Head of caudate nucleus (tissue), 42 donors: ENCODE measurements at places on chromosomes 1 and 21.

- no peak for DNase-seq
Measured at GRCh38 chr1:174786760-174787159, 213.0 kb upstream of the CACYBP start.

DNA sequence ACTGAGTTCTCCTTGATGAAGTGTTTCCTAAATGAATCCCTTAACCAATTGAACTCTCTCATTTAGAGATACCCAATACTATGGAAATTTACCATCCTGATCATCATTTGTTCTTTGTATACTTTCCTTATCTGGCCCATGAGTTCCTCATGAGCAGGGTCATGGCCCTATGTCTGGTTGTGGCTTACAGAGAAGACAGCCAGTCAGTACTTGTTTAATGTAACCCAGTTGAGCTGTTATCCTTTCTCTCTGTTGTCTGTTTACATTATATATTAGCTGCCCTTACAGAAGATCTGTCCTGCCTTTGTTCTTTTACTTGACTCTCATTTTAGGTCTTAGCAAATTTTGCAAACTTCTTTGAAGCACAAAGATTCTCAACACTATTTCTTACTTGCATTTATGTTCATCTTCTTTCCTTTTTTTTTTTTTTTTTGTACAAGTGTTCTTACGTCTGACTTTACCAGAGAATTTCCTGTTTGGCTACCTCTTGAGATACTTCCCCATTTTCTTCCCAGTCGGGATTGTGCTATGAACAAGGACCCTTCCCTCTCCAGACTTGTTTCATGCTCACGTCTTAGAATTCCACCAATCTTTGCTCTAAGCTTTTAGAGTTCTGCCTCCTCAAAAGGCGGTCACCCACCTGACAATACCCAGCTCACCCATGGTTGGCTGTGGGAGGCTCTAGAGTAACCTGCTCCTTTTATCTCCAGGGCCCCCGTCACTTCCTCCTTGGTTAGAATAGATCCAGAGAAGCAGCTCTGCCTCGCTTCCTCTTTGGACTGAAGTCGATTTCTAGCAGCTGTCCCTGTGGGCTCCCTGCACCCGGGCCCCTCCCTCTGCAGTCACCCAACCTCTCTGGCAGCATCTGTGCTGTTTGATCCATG lies 53.6 kb upstream of the RUNX1 start:
- peak; percentile 45 for DNase-seq

DNA sequence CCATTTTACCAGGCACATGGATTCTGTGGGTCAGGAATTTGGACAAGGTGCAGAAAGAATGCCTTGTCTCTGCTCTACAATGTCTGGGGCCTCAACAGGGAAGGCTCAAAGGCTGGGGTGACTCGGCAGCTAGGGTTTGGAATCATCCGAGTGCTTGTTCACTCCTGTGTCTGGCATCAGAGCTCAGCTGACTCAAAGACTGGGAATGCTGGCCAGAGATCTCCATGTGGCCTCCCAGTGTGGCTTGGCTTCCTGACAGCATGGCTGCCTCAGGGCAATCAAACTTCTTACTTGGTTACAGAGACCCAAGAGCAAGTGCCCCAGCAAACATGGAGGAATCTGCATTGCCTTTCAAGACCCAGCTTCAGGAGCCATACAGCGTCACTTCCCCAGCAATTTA lies 110.5 kb downstream of the TOMM20 start:
- DNase-seq, result no peak

DNA sequence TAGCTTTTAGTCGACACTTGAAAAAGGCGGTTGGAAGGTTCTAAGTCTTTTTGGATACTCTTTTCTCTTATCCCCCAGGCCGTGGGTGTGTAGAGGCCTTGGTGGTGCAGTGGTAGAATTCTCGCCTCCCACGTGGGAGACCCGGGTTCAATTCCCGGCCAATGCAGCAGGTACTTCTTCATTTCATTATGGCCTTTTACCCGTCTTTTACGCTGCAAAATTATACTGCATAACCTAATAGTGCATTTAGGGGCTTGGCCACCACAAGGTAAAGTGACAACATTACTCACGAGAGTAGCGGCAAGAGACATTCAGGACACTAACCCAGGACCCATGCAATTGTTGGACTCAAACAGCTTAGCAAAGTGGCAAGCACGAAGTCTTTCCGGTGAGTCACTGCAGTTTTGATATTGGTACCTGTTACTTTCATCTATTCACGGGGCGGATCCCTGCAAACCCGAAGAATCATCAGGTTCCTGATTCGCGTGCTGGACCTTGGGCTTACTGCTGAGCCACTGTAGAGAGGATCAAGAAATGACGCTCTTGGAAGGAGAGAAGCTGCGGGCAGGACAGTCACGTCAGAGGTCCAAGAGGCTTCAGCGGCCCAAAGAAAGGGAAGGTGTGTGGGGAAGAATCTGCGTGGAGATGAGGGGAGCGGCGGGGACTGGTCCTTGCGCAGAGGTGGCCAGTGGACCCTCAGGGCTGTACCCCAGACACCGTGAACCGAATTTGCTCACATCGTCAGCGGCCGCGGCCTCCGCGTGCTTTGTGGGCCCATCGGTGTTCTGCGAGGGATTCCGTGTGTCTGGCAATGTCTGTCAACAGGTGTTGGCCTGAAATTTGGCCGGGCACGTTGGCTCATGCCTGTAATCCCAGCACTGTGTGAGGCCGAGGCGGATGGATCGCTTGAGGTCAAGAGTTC lies 12.9 kb upstream of the RNU1-4 start:
- DNase-seq, result no peak

GRCh38 chr1:165011991-165012531 lies 344.5 kb downstream of the LMX1A start:
- no peak for DNase-seq

DNA sequence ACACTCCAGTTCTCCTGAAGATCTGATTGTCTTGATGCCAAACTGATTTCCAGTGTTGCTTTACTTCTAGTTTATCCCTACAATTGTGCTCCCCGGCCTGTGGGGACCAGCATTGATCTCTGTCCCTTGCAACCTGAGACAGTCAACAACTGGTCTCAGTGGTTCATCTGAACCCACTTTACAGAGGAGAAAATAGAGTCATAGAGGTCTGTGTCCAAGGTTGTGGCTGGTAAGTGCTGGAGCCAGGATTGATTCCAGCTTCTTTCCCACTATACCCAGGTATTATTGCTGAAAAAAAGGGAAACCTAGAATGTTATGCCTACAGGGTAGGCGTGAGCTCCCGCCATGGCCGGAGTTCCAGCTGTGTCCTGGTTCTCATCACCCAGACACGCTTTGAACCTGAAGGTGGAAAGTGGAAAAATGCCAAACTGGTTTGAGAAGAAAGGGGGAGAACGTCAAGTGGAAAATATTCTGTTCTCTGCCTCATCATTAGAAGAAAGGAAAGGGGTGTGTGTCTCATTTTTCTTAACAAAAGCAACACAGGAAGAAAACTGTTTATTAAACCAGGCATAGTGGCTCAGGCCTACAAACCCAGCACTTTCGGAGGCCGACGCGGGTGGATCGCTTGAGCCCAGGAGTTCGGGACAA lies 60.7 kb upstream of the ITPKB start:
- DNase-seq, result no peak

- no peak for DNase-seq
Measured at GRCh38 chr21:39258207-39258606, 55.2 kb downstream of the BRWD1 start.

GRCh38 chr1:109912873-109913272 lies 2.2 kb downstream of the CSF1 start:
- no peak for DNase-seq

DNA sequence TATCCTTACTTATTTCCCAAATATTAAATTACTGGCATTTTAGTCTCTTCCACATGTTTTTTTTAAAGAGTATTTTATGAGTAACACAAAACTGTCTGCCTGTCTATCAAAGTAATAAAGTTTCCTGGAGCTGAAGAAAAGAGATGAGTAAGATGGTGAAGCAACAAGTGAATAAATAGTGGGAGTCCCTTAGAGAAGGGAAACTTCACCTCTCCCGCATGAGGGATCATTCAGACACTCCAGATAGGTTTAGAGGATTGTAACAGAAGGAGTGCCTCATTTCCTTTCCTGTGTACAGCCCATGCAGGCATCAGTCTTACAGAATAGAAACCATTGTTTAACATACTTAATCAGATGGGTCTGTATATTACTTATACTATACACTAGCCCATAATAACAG lies 205.7 kb downstream of the USP25 start:
- no peak for DNase-seq

- no peak for DNase-seq
Measured at GRCh38 chr1:31667065-31667785, 22.5 kb upstream of the PEF1 start.

- no peak for DNase-seq
Measured at GRCh38 chr1:64203420-64203819, at the start of gene UBE2U. Gene UBE2U (plus strand): TSS chr1:64203623. CDS start chr1:64204051, 428 bp downstream.

DNA sequence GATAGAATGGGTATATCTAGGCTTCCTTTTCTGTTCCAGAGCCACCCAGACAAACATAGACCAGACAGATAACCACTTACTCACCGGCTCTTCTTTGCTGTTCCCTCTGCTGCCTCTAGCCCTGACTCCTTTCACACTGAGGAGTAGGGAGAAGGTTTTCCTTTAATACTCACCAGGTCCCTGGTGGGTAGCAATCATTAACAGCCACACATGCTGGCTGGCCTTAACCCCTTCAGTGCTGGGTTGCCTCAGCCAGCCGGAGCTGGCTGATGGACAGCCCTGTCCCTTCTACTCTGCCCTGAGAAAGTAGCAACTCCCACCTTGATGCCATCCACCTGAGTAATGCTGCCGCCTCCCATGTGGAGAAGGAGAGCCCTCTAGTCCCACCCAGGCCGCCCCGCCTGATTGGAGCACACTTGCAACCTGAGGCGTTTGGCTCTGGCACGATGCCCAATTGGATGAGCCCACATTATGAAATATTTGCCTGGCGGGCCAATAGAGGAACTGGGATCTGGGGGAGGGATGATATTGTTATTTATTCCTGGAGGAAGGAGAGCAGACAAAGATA lies 71.6 kb downstream of the PLEKHA6 start:
- no peak for DNase-seq

DNA sequence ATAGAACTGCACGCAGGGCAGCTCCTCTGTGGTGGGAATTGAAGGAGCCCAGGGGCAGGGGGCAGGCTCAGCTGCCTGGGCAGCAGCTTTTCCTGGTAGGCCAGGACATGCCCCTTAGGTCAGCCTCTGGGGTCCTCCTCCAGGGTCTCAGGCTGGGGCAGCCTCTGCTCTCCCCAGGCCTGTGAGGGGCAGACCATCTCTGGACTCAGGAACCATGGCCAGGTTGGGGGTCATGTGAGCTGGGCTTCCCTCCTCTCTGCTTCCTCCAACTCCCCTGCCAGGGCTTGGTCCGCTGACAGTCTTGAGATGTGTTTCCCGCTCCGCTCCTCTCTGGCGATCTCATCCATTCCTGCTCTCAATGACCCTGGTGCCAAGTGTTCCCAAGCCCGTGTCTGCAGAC lies 5.7 kb downstream of the C1orf210 start:
- no peak for DNase-seq

- no peak for DNase-seq
Measured at GRCh38 chr21:38756746-38757145, 49.0 kb upstream of the ETS2 start.

GRCh38 chr1:66357478-66358197 lies 176.3 kb upstream of the SGIP1 start:
- DNase-seq, result no peak

- DNase-seq, result no peak
Measured at GRCh38 chr1:58325866-58326265, 220.7 kb downstream of the OMA1 start.

- no peak for DNase-seq
Measured at GRCh38 chr1:111142356-111142975, 2.4 kb downstream of the CEPT1 start.

GRCh38 chr1:2351723-2352122 lies 39.6 kb downstream of the MORN1 start:
- DNase-seq, result no peak

GRCh38 chr1:74526708-74527107 lies 14.3 kb upstream of the LRRC53 start:
- DNase-seq, result no peak

- peak; percentile 85 for DNase-seq
Measured at GRCh38 chr1:155322953-155323728, 2.4 kb downstream of the RUSC1 start.

DNA sequence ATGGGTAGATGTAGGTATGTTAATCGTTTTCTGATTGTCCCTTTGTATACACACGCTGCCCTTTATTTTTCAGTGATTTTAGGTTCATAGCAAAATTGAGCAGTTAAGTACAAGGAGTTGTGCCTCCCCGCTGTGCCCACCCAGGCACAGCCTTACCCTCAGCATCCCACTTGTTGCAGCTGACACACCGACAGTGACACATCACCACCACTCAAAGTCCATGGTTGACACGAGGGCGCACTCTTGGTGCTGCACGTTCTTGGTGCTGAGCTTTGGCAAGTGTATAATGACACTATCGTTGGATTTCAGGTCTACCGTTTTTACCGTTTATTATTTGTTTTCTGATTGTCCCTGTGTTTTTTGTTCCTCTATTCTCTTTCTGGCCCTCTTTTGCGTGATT lies 15.6 kb downstream of the C1orf159 start:
- DNase-seq, result no peak

DNA sequence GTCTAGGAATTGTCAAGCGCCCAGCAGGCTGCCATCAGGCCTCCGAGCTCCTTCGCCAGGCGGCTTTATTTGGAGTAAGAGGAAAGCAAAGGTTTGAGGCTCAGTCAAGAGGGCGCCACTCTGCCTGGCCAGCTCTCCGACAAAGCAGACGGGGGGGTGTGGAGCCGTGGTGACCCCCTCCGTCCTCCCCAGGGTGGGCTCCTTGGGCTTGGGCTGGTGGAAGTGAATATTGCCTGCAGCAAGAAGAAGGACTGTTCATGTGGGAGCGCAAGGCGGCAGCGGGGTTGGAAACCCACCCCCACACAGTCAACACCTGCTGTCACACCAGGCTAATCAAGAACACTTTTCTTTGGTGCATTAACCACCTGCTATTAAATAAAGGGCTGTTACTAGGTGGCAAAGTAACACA lies 14.6 kb downstream of the EPHX1 start:
- no peak for DNase-seq
